Stimulated activated CD4-positive, alpha-beta T cell treated with anti-CD3 and anti-CD28 coated beads, Interleukin-4, amount 100 ng/mL, for 1 hour (primary cell): ENCODE measurements at places on chromosomes 16 and 17.

GRCh38 chr16:76879420-76879819, 311.6 kb upstream of the MON1B start:
- no peak for DNase-seq

GRCh38 chr16:27721531-27722181, 171.7 kb downstream of the KATNIP start:
- DNase-seq, result no peak

- DNase-seq, result no peak
These were observed 45.0 kb downstream of the MAPT start for GRCh38 chr17:45939395-45939794.

DNA sequence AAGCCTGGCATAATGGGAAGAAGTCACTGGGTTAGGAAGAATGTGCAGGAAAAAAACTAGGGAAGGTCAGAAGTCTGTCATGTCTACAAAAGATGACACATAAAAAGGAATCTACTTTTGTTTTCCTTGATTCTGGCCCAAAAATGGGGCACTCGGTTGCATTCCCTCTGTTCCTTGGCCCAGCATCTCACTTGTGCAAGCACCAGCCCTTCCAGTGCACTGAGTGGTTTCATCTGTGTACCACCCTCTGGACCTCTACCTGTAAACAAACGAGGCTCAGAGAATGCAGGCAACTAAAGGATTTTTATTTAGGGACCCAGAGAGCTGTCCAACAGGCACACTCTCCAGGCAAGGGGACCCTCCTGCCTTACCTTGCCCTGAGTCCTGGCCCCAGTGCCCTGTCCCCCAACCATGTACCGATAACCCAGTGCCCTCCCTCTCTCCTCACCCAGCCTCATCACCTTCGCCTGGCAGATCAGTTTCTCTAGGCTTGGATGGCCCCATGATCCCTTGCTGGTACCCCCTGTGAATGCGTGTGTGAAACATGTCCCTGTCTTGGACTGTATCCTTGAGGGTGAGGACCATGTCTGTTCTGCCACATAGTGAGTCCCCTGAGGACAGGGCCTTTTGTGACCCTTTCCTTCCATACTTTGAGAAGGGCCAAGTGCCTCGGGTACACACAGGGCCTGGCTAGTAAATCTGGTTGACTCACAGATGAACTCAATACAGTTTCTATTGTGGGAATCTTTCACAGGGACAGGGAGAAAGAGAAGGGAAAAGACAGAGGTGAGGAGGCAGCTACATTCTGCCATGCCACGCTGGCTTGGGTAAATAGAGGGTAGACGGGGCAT, 13.3 kb downstream of the NXPH3 start:
- no peak for DNase-seq

- no peak for DNase-seq
These were observed 35.8 kb upstream of the C1QL1 start for GRCh38 chr17:45003877-45004276.

GRCh38 chr17:40818343-40818732, 4.1 kb downstream of the KRT10 start:
- no peak for DNase-seq

- DNase-seq, result no peak
These were observed 757.2 kb upstream of the SOX9 start for GRCh38 chr17:71363661-71364060.

GRCh38 chr16:65788434-65789140, 577.9 kb upstream of the CDH5 start:
- no peak for DNase-seq

DNA sequence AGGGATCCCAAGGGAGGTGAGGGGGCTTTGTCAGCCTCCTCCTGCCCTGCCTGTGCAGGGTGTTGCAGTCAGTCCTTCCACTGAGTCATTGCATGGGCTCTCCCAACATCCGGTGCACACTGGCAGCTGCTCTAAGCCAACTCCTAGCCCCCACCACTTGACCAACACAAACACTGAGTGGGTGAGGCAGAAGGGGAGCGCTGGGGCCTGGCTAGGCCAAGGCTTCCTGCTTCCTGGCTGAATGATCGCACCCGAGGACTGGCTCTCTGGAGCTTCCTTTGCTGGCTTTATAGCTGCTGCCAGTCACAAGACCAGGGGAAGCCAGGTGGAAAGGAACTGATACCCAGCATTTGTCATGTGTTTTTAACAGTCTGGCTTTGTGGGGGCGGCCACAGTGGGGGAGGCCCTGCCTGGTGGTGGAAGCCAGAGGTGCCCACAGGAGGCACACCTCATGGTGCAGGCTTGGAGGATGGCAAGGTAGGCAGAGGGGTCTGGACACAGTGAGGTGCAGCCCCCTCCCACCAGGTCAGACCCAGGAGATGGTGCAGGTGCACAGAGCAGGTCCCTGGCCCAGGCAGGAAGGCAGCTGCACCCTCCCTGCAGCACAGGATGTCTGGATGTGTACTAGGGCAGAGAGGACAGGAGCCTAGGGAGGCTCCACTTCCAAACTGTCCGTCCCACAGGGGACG, 6.8 kb downstream of the MPG start:
- peak; percentile 54 for DNase-seq

DNA sequence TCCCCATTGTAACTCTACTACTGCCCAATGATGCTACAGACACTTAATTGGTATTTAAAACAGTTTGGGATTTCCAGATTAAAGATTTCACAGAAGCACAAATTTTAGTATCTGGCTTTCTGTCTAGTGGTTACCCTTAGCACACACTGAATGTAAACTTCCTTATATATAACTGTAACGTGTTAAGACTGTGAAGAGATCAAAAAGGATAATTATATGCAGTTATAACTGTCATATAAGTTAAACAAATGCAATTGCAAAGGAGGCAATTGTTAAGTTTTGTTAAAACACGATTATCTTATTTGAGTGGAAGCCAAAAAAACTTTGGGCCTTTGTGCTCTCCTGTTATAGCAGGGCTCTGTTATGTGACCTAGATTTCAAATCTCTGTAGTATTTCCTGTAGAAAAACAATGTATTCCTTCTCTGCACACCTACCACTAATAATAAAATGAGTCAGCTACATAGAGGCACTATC, 147.9 kb downstream of the STXBP4 start:
- no peak for DNase-seq

DNA sequence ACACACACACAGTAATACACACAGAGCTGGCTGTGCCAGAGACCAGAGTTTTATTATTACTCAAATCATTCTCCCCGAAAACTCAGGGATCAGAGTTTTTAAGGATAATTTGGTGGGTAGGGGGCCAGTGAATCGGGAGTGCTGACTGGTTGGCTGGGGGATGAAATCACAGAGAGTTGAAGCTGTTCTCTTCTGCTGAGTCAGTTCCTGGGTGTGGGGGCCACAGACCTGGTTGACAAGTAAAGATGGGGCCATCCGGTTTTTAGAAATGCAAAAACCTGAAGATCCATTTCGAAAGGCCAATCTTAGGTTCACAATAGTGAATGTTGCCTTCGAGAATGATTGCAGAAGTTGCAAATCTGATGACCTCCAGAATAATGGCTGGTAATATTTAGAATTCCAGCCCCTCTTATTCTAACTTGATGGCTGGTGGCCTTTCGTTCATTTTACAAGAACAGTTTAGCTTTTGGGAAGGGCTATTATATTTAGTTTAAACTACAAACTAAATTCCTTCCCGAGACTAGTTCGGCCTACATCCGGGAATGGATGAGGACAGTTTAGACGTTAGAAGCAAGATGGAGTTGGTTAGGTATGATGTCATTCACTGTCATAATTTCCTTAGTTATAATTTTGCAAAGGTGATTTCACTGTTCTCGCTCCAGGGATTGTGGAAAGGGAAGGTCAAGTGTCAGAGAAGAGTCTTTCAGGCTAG, 123.2 kb downstream of the KCNJ18 start:
- no peak for DNase-seq

- no peak for DNase-seq
These were observed 110.3 kb upstream of the CHMP6 start for GRCh38 chr17:80881306-80881705.

DNA sequence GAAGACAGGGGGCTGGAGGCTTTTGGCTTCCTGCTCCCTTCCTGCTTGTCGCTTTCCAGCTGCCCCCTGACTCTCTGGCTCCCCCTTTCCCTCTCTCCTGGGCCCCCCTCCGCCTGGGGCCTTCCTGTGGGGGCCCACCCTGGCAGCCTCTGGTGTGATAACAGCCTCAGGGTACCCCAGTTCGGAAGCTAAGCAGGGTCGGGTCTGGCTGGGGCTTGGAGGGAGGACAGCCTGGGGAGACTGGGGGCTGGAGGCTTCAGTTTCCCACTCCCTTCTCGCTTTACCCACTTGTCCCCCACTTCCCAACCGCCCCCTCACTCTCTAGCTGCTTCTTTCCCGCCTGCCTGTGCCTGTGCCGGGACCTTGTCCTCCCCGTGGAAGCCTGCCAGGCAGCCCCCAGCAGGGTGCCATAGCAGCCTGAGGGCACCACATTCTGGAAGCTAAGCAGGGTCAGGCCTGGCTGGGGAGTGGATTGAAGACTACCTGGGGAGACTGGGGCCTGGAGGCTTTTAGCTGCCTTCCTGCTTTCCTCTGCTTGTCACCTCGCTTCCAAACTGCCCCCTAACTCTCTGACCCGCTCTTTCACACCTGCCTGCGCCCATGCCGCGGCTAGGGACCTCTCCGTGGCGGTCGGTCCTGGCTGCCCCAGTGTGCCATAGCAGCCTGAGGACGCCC, 2275.5 kb downstream of the TP53TG3F start:
- no peak for DNase-seq

DNA sequence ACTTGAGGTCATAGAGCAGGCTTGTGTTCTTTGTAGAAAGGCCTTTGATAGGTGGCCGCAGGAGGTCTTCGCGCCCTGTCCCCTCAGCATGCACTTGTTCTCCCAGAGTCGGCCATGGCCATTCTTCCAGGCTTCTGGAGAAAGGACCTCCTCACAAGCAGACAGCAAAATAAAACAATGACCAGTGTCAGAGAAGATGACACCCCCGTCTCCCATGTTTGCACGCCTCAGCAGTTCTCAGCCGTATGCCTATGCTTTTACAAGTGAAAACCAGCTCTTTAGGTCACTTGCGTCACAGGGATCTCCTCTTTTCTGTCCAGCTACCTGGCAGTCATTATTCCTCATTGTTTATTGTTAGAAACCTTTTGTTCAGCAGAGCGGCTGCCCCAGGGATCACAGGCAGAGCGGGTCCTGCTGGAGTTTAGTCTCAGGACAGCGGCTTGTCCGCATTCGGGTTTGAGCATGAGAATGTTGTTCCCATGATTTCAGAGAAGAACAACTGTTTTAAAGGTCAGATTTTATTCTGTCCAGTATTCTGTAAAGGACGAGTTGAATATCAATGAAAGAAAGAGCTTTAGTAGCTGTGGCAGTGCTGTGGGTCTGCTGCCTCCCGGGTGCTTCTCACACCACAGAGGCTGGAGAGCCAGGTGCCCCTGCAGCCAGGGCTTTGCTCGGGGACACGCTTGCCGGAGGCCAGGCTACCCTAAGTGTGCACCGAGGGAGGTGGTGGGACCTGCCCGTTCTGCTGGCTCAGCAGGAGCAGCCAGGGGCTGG, 123.9 kb downstream of the RPTOR start:
- no peak for DNase-seq

- peak; percentile 82 for DNase-seq
These were observed 3.5 kb upstream of the NHERF1 start for GRCh38 chr17:74744714-74745547.

GRCh38 chr17:67322042-67322787, 44.2 kb downstream of the PSMD12 start:
- DNase-seq, result no peak

DNA sequence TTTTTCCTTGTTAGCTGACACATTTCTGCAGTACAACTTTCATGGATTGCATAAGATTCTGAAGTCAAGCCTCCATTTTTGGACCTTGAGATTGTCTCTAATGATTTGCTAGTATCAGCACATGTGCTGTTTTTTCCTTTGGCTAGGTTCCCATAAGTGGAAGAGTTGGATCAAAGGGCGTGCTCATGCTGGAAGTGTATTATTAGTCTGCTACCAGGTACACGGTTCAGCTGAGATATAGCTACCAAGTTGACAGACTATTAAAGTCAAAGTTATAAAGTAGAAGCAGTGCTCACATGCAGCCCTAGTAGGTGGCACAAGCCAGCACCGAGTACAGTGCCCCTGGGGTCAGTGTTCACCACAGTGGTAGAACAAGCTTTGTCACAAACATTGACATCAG, 3.2 kb downstream of the FAHD1 start:
- no peak for DNase-seq
